CD4-positive, alpha-beta T cell (primary cell): ENCODE measurements at places on chromosomes 4 and X.

GRCh38 chr4:10758906-10759305 lies 74.3 kb upstream of the CLNK start:
- no peaks in the 10 kb centered on the region for H3K27me3 ChIP-seq
- H3K27ac ChIP-seq = no peak overlapping the region
- H3K36me3 ChIP-seq = no peaks in the 10 kb centered on the region
- DNase-seq = no peak

GRCh38 chr4:85113706-85114105 lies 147.2 kb upstream of the WDFY3 start:
- no peak for DNase-seq
- no peaks in the 10 kb centered on the region for H3K4me1 ChIP-seq
- H3K27me3 ChIP-seq = no peaks in the 10 kb centered on the region
- no peaks in the 10 kb centered on the region for H3K36me3 ChIP-seq

DNA sequence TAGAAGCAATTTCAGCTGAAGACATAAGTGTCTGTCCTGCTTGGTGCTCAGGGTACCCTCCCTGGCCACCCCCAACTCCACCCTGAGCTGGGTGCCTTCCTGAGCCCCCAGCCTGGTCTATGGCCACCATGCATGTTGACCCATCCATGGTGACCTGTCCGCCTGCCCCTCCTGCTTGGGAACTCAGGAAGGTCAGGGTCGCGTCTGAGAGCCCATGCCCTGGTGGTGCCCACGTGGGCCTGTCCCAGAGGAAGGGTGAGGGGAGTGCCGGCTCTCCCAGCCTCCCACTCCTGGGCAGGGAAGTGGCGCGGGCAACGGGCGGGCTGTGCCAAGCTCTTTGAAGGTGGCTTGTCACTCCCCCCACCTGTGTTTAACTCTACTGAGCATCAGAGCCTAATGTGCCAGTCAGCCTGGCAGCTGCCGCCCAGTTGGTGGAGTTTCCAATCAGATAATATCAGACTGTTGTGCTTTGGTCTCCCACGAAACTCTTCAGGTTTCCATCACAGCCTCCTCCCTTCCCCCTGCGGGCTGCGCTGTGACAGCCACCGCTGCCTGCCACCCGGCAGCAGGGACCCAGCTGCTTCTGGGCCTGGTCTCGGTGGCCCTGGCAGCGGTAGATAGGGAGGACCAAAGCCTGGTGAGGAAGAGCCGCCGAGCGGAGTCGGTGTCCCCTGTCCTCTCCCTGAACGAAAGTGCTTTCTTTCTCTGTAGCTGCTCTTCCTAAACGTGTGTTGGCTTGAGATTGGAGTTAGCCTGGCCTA lies 4.8 kb downstream of the SH3BP2 start:
- peak overlapping the region; percentile 52 for H3K4me3 ChIP-seq
- H3K27me3 ChIP-seq = no peaks in the 10 kb centered on the region
- no peaks in the 10 kb centered on the region for H3K36me3 ChIP-seq
- peaks cover 86% of the 10 kb centered on the region for H3K4me1 ChIP-seq
- DNase-seq = peak; percentile 48

DNA sequence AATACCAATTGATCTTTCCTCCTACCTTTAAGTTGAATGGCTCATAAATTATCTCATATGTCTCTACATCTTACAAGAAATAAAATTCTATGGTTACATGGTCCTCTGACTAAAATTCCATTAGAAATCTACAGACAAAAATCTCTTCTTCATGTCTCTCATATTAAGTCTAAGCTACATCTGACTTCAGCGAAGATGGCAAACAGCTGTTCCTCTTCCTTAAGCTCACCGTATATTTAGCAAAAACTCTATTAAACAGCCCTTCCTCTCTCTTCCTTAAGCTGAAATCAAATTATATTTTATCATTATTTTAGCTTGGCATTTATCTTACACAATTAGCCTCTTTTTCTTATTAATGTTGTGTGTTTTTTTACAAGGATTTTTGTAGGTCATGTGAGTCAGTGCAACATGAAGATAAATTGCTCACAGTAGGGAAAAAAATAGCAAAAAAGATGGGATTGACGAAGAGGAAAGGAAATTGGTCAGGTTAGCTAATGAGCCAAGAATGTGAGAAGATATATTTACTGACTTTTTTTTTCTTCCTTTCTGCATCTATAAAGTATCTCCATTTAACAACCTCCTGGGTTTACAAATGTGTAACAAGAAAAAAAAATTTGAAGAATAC lies 2412.8 kb downstream of the ARAP2 start:
- no peaks in the 10 kb centered on the region for H3K27me3 ChIP-seq
- no peak for DNase-seq
- H3K36me3 ChIP-seq = no peaks in the 10 kb centered on the region
- H3K27ac ChIP-seq = no peak overlapping the region
- no peaks in the 10 kb centered on the region for H3K4me1 ChIP-seq
- H3K4me3 ChIP-seq = no peak overlapping the region

DNA sequence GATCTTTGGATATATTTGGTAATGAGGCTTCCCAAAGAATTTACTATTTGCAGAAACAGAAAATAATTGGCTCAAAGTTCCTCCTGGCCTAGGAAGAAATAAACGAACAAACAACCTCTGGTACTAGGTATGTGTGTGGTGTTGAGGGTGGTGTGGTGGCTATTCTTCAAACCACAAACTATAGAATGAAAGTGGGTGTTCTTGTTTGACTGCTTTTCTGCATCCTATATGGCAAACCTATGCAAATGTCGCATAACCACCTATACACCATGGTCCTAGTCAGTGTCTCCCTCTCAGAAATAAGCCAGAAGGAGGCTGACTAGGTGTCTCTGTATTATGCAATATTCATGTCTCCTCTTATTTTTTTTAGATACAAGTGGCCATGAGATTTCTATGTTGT lies 106.6 kb upstream of the PCDH18 start:
- no peak for DNase-seq
- H3K4me3 ChIP-seq = no peak overlapping the region
- no peaks in the 10 kb centered on the region for H3K27me3 ChIP-seq

DNA sequence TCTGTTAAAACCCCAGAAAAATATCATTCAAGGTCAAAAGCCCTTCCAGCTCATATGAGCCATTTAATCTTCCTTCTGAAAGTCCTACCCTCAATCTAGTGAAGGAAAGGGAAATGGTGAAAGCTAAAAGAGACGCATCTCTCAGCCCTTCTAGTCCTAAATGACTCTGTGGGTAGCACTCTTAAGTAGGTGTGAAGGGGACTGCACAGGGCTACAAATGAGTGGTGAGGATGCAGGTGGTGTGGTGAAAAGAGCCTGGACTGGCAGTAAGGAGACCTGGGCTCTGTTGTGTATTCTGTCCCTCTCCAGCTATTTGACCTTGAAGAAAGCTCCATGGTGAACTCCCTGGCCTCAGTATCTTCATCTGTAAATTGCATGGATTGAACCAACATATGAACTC lies 671.8 kb upstream of the DIPK2B start:
- H3K27me3 ChIP-seq = no peaks in the 10 kb centered on the region
- no peak overlapping the region for H3K4me3 ChIP-seq
- no peak overlapping the region for H3K27ac ChIP-seq
- no peak for DNase-seq

- H3K4me1 ChIP-seq = peaks cover 21% of the 10 kb centered on the region
- no peaks in the 10 kb centered on the region for H3K27me3 ChIP-seq
- no peak for DNase-seq
These were observed 29.5 kb upstream of the IRF2 start for GRCh38 chr4:184503869-184504300.

- no peaks in the 10 kb centered on the region for H3K27me3 ChIP-seq
- H3K36me3 ChIP-seq = peaks cover 75% of the 10 kb centered on the region
- no peaks in the 10 kb centered on the region for H3K4me1 ChIP-seq
- no peak overlapping the region for H3K4me3 ChIP-seq
- no peak overlapping the region for H3K27ac ChIP-seq
- DNase-seq = no peak
These were observed 16.9 kb upstream of the MED28 start for GRCh38 chr4:17597517-17597916.

- H3K4me1 ChIP-seq = no peaks in the 10 kb centered on the region
- no peak overlapping the region for H3K4me3 ChIP-seq
- no peak for DNase-seq
- no peak overlapping the region for H3K27ac ChIP-seq
- H3K27me3 ChIP-seq = no peaks in the 10 kb centered on the region
These were observed 53.8 kb upstream of the TXK start for GRCh38 chr4:48187813-48188212.

GRCh38 chr4:3658530-3658913 lies 107.7 kb upstream of the ADRA2C start:
- H3K27ac ChIP-seq = no peak overlapping the region
- no peaks in the 10 kb centered on the region for H3K36me3 ChIP-seq
- H3K4me1 ChIP-seq = no peaks in the 10 kb centered on the region
- H3K27me3 ChIP-seq = peaks cover 13% of the 10 kb centered on the region

DNA sequence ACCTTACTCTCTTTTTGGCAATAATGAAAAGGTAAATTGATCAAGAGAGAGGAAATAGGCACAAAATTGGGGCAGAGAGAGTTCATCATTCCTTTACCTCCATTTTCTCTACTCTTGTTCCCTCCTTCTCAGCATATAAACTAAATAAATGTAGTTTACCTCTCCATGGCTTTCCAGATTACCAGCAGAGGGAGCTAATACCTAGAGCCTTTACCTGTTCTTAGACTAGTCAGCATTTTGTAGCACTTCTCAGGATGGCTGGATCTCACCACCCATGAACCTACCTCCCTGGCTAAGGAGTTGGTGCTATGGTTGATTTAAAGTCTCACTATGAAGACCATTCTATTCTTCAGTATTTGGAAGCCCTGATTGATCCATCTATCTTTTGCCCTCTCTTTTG lies 15.7 kb downstream of the OFD1 start:
- no peaks in the 10 kb centered on the region for H3K27me3 ChIP-seq
- H3K4me3 ChIP-seq = no peak overlapping the region
- H3K36me3 ChIP-seq = peaks cover 54% of the 10 kb centered on the region

DNA sequence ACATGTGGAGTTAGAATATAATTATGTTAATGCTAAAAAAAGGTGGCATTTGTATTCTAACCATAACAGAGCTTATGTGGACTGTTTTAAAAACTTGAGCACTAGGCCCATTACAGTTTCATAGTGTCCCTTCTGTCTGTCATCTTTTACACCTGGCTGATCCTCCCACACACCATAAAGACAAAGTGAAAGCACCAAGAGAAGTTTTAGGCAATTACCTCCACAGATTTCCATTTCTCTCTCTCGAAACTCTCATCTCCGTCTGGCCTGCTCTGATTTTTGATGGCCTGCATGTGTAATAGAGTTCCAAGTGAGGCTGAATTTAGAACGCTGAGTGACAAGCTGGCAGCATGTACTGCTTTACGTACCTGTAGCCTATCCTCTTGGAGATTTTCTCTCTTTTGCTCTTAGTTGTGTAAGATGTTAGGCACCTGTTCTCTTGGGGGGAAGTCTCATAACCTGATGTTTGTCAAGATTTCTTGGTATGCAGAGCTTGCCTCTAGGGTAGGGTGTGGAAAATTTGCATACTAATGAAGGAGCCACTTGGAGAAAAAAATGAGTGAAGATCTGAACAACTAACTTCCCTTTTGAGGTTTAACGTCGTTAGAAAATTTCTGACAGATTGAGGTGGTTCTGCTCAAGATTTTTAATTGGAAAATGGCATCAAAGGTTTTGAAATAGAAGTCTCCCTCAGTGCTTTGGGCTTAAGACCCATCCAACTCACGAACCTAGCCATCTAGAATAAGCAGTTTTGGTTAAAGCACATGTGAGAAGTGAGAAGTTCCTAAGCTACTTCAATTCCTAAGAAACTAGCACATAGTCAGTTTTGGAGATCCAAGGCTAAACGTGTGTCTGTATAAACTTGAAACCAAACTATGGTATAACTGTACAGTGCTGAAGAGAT lies 57.6 kb upstream of the RAP1GDS1 start:
- H3K4me1 ChIP-seq = no peaks in the 10 kb centered on the region
- H3K4me3 ChIP-seq = peak overlapping the region; percentile 13
- DNase-seq = no peak
- H3K27me3 ChIP-seq = no peaks in the 10 kb centered on the region

GRCh38 chr4:101183666-101184373 lies 163.5 kb downstream of the PPP3CA start:
- no peak for DNase-seq
- no peaks in the 10 kb centered on the region for H3K27me3 ChIP-seq
- H3K4me1 ChIP-seq = no peaks in the 10 kb centered on the region
- no peak overlapping the region for H3K27ac ChIP-seq
- no peaks in the 10 kb centered on the region for H3K36me3 ChIP-seq

GRCh38 chr4:124111411-124111810 lies 601.1 kb downstream of the ANKRD50 start:
- DNase-seq = no peak
- H3K4me3 ChIP-seq = no peak overlapping the region
- H3K27ac ChIP-seq = no peak overlapping the region

GRCh38 chr4:95742872-95743271 lies 97.0 kb upstream of the PDHA2 start:
- H3K27ac ChIP-seq = no peak overlapping the region
- no peaks in the 10 kb centered on the region for H3K4me1 ChIP-seq
- no peaks in the 10 kb centered on the region for H3K27me3 ChIP-seq

GRCh38 chr4:80215449-80216052 lies 18.2 kb downstream of the PRDM8 start:
- DNase-seq = peak; percentile 51
- H3K4me3 ChIP-seq = no peak overlapping the region
- H3K27ac ChIP-seq = no peak overlapping the region
- H3K36me3 ChIP-seq = no peaks in the 10 kb centered on the region
- peaks cover 30% of the 10 kb centered on the region for H3K27me3 ChIP-seq

DNA sequence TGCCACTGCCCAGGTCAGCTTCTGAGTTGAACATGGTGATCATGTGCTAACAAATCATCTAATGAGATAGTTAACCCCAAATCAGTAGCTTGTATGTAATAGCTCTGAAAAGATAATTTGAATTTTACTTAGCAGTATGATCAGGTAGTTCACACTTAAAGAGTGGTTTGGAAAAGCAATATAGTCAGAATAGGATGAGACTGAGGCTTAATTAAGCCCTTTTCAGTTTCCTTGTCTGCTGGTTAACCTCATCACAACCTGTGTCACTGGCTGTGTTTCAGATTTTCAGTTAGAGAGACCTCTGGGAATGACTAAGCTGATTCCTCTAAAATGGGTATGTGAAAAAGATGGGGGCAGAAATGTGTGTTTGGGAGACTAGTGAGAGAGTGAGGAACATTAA lies 38.1 kb downstream of the GPR174 start:
- no peaks in the 10 kb centered on the region for H3K27me3 ChIP-seq
- DNase-seq = no peak
- peaks cover 17% of the 10 kb centered on the region for H3K4me1 ChIP-seq
- H3K27ac ChIP-seq = peak overlapping the region; percentile 29
- H3K36me3 ChIP-seq = no peaks in the 10 kb centered on the region

DNA sequence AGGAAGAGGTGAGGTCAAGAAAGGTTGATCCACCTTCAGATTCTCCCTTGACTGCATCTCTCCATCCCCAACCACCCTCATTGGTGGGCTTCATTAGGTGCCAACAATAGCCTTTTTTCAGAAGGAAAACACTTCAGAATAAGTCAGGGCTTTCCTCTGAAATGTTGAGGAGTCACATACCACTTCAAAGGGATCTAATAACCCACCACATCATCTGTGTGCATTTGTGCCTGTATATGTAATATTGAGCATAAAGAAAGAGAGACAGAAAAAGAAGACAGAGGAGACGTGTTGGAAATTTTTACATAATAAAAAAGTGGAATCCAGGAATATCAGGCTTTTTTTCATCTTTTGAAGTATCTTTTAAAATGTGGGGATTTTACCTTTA lies 209.1 kb upstream of the SLC7A11 start:
- no peak for DNase-seq
- H3K27me3 ChIP-seq = no peaks in the 10 kb centered on the region
- no peak overlapping the region for H3K27ac ChIP-seq
- no peaks in the 10 kb centered on the region for H3K36me3 ChIP-seq
- H3K4me3 ChIP-seq = no peak overlapping the region
- H3K4me1 ChIP-seq = no peaks in the 10 kb centered on the region

- no peak overlapping the region for H3K27ac ChIP-seq
- no peaks in the 10 kb centered on the region for H3K4me1 ChIP-seq
- no peaks in the 10 kb centered on the region for H3K27me3 ChIP-seq
- DNase-seq = no peak
These were observed 237.5 kb upstream of the DIAPH2 start for GRCh38 chrX:96447161-96447560.
